Fibroblast of lung (primary cell): ENCODE measurements at places on chromosomes 5 and 9. TPM values are rescaled to one million over a fixed set of nuclear protein-coding genes. Genes with fewer than 3 reads are reported as not detected.

TERT gene
- total RNA-seq, result not detected in 2 replicates

PIP5K1B gene
- total RNA-seq, result under 0.01 TPM in 2 replicates

NOXA1 gene
- 0.66 and 0.77 TPM in 2 replicates for total RNA-seq

TMEM174 gene
- not detected in 2 replicates for total RNA-seq

NR6A1 gene
- 0.26 and 0.50 TPM in 2 replicates for total RNA-seq

PCYOX1L gene
- 4.9 and 7.6 TPM in 2 replicates for total RNA-seq

ZNG1A gene
- 17.7 and 23.4 TPM in 2 replicates for total RNA-seq

TIFAB gene
- total RNA-seq, result not detected in 2 replicates

PCDHB10 gene
- total RNA-seq, result 0.77 and 2.0 TPM in 2 replicates

ZNF879 gene
- 6.2 and 7.1 TPM in 2 replicates for total RNA-seq

ISL1 gene
- total RNA-seq, result not detected in 2 replicates

SQSTM1 gene
- 1,096 and 1,894 TPM in 2 replicates for total RNA-seq

PCSK5 gene
- 3.6 and 4.8 TPM in 2 replicates for total RNA-seq

MYMK gene
- not detected in 2 replicates for total RNA-seq

JAKMIP2 gene
- 0.51 and 1.3 TPM in 2 replicates for total RNA-seq

CKMT2 gene
- 8.0 and 19.3 TPM in 2 replicates for total RNA-seq

PSAT1 gene
- 85.0 and 115 TPM in 2 replicates for total RNA-seq

DIRAS2 gene
- 0.26 and 0.66 TPM in 2 replicates for total RNA-seq

IL33 gene
- total RNA-seq, result 1.3 and 19.3 TPM in 2 replicates

SLC44A1 gene
- total RNA-seq, result 36.2 and 54.2 TPM in 2 replicates

CD14 gene
- 4.1 and 10.9 TPM in 2 replicates for total RNA-seq

ZNF366 gene
- not detected in 2 replicates for total RNA-seq

PTCD2 gene
- 9.5 and 15.9 TPM in 2 replicates for total RNA-seq

MEF2C gene
- 5.4 and 12.2 TPM in 2 replicates for total RNA-seq

TEK gene
- total RNA-seq, result 0.51 and 1.8 TPM in 2 replicates

DHX29 gene
- total RNA-seq, result 36.0 and 38.5 TPM in 2 replicates

EPB41L4A gene
- total RNA-seq, result 0.50 and 0.51 TPM in 2 replicates

MOB3B gene
- total RNA-seq, result under 0.01 TPM in 2 replicates

SH3TC2 gene
- total RNA-seq, result 0.26 and 0.83 TPM in 2 replicates

PCDHB3 gene
- total RNA-seq, result 0.77 and 1.7 TPM in 2 replicates

ZDHHC11 gene
- total RNA-seq, result 2.5 and 2.6 TPM in 2 replicates

RASGRF2 gene
- 12.1 and 19.5 TPM in 2 replicates for total RNA-seq

GPRIN1 gene
- 4.9 and 6.3 TPM in 2 replicates for total RNA-seq

IFNB1 gene
- total RNA-seq, result under 0.01 and 0.17 TPM in 2 replicates

CYLC2 gene
- not detected in 2 replicates for total RNA-seq

KIF3A gene
- 10.5 and 11.2 TPM in 2 replicates for total RNA-seq

ERBIN gene
- total RNA-seq, result 79.9 and 127 TPM in 2 replicates

PAEP gene
- not detected in 2 replicates for total RNA-seq

PCDHB15 gene
- total RNA-seq, result 0.77 and 1.8 TPM in 2 replicates

SLC36A3 gene
- not detected in 2 replicates for total RNA-seq

NUTM2G gene
- not detected in 2 replicates for total RNA-seq

SPATA31D4 gene
- total RNA-seq, result not detected in 2 replicates

TSTD2 gene
- total RNA-seq, result 19.8 and 20.1 TPM in 2 replicates

PRR7 gene
- 2.1 and 2.3 TPM in 2 replicates for total RNA-seq

SLC2A6 gene
- 5.6 and 9.1 TPM in 2 replicates for total RNA-seq

LCP2 gene
- total RNA-seq, result under 0.01 TPM in 1 of 2 replicates, not detected in the other

SOWAHA gene
- 0.17 and 0.26 TPM in 2 replicates for total RNA-seq

RASEF gene
- total RNA-seq, result 0.51 and 1.2 TPM in 2 replicates

SPATA31A3 gene
- not detected in 2 replicates for total RNA-seq

IL9 gene
- not detected in 2 replicates for total RNA-seq

ACTBL2 gene
- under 0.01 TPM in 1 of 2 replicates, not detected in the other for total RNA-seq

ARL14EPL gene
- total RNA-seq, result not detected in 2 replicates

CDO1 gene
- total RNA-seq, result 4.6 and 6.9 TPM in 2 replicates
